NCI-H2081 (cell line): ENCODE measurements at places on chromosomes 16 and 17.

- DNase-seq = no peak
These were observed 4.9 kb downstream of the SLC35G3 start for GRCh38 chr17:35189291-35189690.

DNA sequence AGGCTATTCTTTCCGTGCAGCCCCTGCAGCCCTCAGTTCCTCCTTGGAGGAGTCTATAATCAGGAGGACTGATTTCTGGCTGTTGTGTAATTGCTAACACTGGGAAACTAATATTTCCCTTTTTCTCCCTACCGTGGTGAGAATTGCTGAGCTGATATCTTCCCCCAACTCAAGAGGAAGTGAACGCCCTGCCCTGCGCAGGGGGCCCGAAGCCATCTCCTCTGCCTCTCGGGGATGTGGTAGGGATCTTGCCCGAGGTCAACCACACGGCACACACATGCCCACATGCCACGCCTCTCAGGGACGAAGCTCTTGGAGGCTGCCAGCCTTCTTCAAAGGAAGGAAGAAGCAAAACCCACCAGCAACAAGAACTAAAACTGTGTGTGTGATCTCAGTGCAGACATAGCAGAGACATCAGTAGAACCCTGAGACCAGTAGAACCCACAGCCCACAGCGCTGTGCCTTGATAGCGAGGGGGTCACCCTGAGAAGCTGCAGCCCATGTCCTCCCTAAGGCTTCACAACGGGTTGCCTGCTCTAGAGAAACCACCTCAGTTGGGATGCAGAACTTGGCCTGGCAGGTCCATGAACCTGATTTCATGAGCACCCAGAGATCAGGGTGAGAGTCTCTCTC lies 8.9 kb upstream of the ULK2 start:
- no peak for DNase-seq

DNA sequence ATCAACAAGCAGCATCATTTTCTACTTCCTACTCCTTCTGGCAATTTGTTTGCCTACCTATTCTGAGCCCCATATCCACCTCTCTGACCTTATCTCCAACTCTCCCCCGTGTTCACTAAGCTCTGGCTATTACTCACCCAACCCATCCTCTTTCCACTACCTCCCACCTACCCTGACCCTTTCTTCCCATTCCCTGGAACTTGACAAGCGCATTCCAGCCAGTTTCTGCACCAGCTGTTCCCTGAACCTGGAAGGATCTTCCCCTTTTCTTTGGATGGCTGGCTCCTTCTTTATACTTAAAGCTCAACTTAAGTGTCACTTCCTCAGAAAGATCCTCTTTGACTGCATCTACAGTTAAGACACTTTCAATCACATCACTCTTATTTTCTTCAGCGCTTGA lies 2.2 kb downstream of the DCUN1D3 start:
- no peak for DNase-seq

DNA sequence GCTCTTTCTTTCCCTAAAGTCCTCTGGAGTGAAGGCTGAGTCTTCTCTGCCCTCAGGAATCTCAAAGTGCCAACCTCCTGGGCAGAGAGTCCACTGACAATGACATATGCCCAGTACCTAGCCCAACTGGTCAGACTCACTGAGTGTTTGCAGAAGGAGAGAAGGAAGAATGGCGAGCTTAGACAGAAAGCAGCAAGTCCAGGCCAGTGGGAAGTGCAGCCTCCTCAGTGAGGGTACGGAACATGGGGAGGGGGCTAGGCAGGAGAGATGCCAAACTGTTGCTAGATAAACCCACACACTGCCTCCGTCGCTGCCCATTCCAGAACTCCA lies 678 bp downstream of the EXOC7 start:
- DNase-seq = no peak

- peak; percentile 21 for DNase-seq
These were observed 15.7 kb downstream of the ELAC2 start for GRCh38 chr17:13001991-13002615.

- DNase-seq = no peak
These were observed 2.3 kb downstream of the ATP2A1 start for GRCh38 chr16:28880589-28880915.

DNA sequence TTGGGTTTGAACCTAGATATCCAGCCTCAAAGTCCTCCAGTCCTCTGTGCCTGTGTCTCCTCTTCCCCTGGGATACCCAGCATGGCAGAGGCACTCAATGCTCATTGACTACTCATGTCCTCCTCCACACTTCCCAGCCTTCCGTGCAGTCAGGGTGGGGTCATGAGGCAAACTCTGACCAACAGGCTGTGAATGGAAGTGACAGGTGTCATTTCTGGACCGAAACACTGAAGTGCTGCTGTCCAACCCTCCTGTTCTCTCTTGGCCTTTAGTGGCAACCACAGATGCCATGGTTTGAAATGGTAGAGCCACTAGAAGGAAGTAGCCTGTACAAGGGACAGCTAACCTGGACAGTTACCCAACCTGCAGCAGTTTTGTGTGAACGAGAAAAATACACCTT lies 46.7 kb upstream of the MAP3K14 start:
- no peak for DNase-seq

DNA sequence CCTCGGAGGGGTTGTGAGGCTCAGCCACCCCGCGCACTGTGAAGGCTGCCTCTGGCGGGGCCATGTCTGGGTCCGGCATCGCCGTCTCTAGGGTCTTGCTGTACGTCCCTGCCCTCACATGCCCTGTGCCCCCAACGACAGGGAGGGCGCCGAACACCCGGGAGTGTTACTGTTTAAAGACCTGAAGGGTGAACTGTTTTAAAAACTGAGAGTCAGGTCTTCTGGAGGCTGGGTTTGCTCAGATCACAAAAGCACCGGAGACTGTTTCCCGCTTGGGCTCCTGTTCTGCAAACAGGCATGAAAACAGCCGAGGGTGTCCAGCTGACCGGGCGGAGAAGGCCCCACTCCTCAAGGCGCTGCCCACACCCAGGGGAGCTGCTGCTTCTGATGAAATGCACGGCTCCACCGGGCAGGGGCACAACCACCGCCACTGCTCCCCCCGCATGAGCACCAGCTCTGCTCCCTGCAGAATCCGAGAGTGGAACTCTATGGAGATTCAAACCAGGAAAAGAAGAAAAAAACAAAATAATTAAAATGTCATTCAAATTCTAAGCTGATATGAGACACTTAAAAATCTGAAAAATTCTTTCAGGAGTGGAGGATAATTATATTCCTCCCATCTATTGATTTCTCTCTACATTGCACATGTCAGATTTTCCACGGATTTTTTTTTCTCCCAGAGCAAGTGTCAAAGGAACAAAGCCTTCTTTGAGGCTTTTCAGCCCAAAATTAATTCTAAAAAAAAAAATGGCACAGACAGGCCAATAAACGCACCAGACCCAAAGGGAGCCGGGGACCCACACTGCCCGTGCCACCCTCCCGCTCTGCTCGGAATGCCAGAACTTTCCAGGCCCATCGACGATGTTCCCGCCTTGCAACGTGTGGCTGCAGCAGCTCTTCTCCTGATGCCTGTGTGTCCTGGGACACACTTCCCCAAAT lies 74.3 kb downstream of the LMF1 start:
- no peak for DNase-seq

DNA sequence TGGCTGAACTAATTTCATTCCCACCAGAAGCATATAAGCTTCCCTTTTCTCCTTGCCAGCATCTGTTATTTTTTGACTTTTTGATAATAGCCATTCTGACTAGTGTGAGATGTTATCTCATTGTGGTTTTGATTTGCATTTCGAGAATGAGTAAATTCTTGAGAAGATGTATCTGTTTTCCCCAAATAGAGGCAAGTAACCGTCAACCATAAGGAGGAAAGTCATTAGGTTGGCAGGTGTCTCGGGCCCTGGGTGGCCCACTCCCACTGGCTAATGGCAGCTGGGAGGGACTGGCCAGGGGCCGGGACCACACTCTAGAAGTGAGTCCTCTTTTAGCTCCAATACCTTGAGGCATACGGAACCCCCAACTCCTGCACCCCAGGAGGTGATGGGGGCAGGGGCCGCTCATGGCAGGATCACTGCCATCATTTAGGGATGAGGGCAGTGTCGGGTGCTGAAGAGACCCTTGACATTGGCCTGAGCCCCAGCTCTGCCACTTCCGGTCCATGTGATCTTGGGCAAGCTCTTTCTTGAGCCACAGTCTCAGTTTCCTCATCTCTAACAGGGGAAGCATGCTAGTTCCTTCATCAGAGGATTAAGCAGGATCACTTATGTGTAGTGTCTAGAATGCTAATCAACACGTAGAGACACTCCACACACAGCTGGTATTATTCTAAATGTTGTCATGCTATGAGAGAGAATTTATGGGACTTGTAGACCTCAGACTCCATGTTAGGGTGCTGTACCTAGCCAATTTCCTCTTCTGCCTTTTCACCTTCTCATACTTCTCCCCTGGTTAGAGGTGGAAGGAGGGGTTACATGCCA lies 44.3 kb downstream of the RGS9 start:
- no peak for DNase-seq

DNA sequence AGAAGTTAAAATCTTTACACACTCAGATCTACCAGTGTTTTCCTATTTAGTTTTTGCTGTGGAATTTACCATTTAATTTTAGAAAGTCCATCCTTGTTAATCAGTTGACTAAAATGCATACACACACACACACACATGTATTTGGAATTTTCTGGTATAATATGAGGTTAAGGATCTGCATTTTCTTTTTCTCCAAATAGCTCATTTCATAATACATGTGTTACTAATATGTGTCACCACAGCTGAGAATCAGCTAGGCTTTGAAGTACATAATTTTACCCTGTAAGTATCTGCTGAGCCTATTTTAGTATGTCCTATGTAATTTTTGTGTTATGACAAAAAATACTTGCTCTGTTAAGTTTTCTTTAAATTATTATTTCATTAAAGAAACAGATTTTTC lies 143.2 kb downstream of the PHKB start:
- DNase-seq = no peak

DNA sequence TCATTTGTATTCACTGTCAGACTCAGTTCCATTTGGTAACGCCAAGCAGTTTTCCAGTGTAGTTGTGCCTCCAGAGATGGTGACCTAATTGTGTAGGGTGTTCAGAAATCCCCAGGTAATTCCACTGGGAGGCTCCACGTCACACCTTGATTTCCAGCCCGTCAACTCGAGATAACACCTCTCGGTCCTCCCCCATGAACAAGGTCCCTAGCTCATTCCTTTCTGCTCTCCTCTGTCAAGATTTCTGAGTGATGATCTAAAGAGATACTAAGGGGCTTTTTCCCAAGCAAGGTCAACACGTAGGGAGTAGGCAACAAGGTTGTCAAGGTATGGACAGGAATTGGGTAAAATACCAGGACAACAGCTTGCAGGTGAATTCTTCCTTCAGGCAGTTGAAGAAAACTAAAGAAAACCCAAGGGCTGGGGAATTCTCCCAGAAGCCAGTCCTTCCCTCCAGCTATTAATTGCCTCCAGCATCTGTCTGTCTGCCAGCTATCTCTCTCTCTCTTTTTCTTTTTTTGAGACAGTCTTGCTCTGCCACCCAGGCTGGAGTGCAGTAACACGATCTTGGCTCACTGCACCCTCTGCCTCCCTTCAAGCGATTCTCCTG lies 31.4 kb downstream of the GPRC5B start:
- no peak for DNase-seq

- DNase-seq = no peak
These were observed 96.7 kb upstream of the CDH5 start for GRCh38 chr16:66269617-66270332.

DNA sequence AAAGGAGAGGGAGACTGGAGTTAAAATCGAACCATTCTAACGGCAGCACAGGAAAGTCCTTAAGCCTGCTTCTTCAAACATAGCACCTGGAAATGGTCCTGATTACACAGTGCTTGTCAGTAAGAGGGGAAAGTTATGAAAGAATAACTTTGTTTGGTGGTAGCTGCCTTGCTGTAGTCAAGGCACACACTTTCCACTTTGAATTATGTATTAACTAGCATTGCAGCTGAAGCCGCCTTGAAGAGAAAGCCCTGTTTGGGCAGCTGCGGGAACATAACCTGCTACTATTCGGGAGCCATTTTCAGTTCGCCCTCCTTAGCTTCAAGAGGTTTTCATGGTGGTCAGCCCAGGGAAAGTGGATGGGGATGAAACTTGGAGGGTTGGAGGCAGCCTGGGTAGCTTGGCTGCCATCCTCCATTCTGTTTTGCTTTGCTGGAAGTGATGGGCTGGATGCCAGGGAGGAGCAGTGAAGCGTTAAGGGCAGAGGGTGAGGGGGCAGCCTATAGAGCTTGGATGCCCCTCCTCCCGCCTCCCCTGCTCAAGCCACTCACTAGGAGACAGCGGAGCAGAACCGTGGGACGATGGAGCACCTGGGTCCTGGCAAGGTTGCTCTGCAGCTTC lies 5.3 kb upstream of the HAS3 start:
- DNase-seq = peak; percentile 12

DNA sequence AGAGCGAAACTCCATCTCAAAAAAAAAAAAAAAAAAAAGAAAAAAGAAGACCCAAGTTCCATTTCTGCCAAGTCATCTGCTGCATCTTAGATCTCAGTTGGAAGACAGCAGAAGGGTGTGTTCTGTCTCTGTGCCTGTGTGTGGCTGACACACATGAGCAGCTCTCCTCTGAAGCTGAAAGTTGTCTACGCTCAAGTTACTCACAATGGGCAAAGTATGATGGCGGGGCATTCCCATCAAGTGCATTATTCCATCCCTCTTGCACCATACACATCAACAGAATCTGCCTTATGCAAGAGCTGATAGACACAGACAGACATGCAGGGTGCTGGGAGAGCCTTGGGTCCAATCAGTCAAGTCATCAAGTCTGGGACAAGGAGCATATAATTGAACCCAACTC lies 402.2 kb downstream of the XYLT1 start:
- no peak for DNase-seq

- DNase-seq = no peak
These were observed 763 bp upstream of the SOX9 start for GRCh38 chr17:72119873-72120641.

GRCh38 chr17:57498443-57498842 lies 242.1 kb downstream of the MSI2 start:
- DNase-seq = no peak

- DNase-seq = no peak
These were observed 35.9 kb downstream of the CMTM4 start for GRCh38 chr16:66660422-66661209.

- no peak for DNase-seq
These were observed 13.2 kb upstream of the RGS9 start for GRCh38 chr17:65123757-65124675.

DNA sequence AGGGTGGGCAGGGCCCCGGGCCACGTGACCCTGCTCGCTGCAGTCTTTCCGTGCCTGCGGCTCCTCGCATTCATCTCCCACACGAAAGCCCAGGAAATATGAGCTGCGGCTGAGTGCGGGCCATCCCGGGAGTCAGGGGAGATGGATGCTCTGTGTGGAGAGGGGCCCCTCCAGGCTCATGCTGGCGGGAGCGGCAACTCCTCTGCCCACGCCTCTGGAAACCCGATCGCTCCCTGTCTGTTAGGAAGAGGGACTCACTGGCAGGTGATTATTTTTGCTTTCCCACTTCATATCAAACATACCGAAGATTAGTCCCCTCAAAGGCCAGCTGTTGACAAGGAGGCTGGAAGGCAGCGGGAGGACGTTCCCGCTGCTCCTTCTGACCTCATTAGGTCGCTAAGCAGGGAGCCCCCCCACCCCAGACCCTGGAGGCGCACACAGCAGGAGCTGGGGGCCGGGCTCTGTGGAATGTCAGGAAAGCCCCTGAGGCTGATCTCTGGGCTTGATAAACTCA lies 228.5 kb downstream of the FOXL1 start:
- DNase-seq = no peak
